ENCODE measurements at places on chromosomes 4 and X. TPM values are rescaled to one million over a fixed set of nuclear protein-coding genes. Genes with fewer than 3 reads are reported as not detected.

The ASB12 gene
- total RNA-seq: not detected

The NAP1L5 gene
- 5.4 TPM for total RNA-seq

DNA sequence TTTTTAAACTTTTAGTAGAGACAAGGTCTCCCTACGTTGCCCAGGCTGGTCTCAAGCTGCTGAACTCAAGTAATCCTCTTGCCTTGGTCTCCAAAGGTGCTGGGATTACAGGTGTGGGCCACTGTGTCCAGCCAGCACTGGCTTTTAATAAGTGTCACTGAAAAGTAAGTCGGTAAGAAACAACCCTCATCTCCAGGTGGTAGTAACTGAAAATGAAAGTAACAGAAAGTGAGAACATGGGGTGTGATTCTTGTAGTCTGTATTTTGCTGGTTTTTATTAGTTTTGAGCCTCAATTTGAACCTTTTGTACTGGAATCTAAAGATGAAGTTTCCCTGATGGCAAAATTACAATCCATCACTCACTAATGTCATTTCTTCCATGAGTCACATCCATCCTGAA is 238.1 kb upstream of the AGA start:
- no peak for DNase-seq

DNA sequence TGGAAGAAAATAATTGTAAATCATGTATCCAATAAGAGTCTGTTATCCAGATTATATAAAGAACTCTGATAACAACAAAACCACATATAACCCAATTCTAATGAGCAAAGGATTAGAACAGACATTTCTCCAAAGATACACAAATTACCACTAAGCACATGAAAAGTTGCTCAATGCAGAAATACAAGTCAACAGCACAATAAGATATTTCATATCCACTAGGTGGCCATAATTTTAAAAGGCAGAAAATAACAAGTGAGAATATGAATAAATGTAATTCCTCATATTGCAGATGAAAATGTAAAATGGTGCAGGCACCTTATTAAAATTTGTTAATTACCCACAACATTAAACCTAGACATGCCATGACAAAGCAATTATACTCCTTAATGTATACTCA is 73.9 kb upstream of the ZCCHC13 start:
- DNase-seq: no peak

DNA sequence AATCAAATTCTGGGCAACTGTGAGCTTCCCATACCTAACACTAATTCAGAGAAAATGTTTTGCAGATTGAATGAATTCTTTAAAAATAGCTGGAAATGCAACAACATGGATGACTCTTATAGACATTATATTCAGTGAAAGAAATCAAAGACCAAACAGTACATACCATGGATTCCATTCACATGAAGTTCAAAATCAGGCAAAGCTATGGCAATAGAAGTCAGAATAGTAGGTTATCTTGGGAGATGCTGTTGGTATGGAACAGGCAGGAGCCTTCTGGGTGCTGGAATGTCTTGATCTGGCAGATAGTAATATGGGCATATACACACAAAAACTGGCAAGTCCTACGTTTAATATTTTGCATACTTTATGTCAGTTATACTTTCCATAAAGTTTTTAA is 25.5 kb upstream of the CBLL2 start:
- DNase-seq: no peak

GRCh38 chrX:13747836-13748235 is 13.3 kb downstream of the OFD1 start:
- DNase-seq: peak; percentile 53

- no peak for DNase-seq
Measured at GRCh38 chr4:4440333-4441061, 53.6 kb downstream of the NSG1 start.

DNA sequence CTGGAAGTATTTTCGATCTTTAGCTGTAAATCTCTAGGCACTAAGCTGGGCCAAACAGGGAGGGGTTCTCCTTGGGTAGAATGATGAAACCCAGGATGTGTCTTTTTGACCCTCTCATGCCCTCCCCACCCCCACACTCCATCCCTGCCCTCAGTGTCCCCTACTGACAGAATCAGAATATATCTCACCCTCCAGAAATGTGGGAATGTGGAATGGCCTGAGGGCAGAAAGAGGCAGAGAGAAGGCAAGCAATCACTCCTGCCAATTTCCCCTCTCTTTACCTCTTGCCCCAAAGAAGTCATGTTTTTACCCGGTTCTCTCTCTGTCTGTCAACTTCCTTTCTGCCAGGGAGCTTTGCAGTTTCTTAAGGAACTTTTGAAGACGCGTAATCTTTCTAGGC is 34.4 kb downstream of the RAP2C start:
- no peak for DNase-seq

DNA sequence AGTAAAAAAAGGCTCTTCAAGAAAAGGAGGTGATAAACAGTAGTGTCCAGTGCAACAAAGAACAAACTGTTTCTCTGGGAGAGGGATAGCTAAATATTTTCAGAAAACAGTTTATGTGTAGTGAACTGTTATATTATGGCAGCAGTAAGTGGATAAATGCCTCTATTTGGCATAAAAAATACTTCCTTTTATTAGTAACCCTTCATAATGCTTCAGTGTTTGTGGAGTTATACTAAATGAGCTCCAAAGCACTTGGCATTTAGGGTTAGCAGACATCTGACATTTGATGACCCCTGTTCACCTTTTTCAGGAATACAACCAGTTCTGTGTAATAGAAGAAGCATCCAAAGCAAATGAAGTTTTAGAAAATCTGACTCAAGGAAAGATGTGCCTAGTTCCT is 31.9 kb downstream of the TRAPPC11 start:
- no peak for DNase-seq

Data from activated CD8-positive, alpha-beta T cell treated with anti-CD3 and anti-CD28 coated beads for 36 hours (primary cell).